ENCODE measurements at places on chromosomes 6 and 20.

DNA sequence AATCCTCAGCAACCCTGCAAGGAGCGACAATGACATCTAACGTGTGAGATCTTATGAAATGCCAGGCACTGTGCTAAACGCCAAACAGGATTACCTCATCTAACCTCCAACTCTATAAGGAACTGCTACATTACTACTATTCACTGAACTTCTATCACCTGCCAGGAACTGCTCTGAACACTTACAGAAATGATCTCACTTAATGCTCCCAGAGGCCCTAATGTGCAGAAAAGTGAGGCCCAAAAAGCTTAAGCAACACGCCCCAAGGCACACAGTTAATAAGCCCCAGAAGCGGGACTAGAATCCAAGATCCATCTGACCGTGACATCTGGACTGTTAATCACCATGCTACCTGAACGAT is 28.5 kb downstream of the TRAM2 start:
- no peaks in the 10 kb centered on the region for H3K36me3 ChIP-seq
- H3K27ac ChIP-seq, result no peak overlapping the region
- H3K4me1 ChIP-seq, result peaks cover 20% of the 10 kb centered on the region

DNA sequence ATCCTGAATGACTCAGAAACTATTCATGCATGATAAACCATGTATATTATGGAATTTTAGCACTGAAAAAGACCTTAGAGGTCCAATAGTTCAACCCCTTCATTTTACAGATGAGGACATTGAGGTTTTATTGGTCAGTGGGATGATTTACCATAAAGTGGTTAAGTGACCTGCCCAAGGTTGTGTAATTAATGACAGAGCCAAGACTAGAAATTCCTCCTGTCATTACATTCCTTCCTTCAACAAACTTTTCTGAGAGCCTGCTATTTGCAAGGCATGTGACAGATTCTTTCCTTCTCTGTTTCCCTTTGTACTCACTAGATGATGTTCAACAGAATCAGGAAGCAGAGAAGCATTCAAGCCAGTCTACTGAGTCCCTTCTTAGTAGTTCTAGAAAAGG is 170.7 kb upstream of the KCNK16 start:
- H3K4me1 ChIP-seq, result no peaks in the 10 kb centered on the region
- DNase-seq, result no peak
- no peak overlapping the region for H3K4me3 ChIP-seq
- no peaks in the 10 kb centered on the region for H3K36me3 ChIP-seq
- peaks cover 20% of the 10 kb centered on the region for H3K27me3 ChIP-seq

- no peaks in the 10 kb centered on the region for H3K36me3 ChIP-seq
- DNase-seq, result no peak
- peaks cover 39% of the 10 kb centered on the region for H3K27me3 ChIP-seq
Measured at GRCh38 chr6:73349311-73349710, 4.8 kb downstream of the DPPA5 start.

GRCh38 chr20:56653211-56653610 is 24.1 kb downstream of the TFAP2C start:
- no peaks in the 10 kb centered on the region for H3K4me1 ChIP-seq
- no peaks in the 10 kb centered on the region for H3K27me3 ChIP-seq
- H3K27ac ChIP-seq, result no peak overlapping the region

DNA sequence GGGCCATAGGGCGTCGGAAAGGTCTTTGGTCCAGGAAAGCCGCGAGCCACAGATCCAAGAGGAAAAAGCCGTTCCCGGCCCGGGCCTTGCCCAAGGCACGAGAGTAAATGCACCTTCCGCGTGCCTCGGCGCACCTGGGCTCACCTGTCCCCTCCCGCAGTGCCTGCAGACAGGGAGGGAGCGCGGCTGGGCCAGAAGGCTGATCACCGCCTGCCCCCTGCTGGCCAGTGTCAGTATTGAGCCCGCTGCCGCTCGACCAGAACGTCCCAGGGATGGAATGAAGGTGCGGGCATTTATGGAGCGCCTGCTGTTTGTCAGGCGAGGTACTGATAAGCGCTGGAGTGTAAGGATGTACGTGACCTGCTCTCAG is 679 bp upstream of the LPIN3 start:
- H3K4me1 ChIP-seq, result peaks cover 10% of the 10 kb centered on the region
- H3K27me3 ChIP-seq, result peaks cover 8% of the 10 kb centered on the region
- peak overlapping the region; percentile 77 for H3K4me3 ChIP-seq
- H3K27ac ChIP-seq, result no peak overlapping the region
- DNase-seq, result peak; percentile 77

GRCh38 chr6:18121580-18122127 is 823 bp downstream of the NHLRC1 start:
- no peak for DNase-seq
- peak overlapping the region; percentile 24 for H3K4me3 ChIP-seq
- H3K27ac ChIP-seq, result no peak overlapping the region
- peaks cover 13% of the 10 kb centered on the region for H3K4me1 ChIP-seq
- peaks cover 60% of the 10 kb centered on the region for H3K27me3 ChIP-seq

GRCh38 chr20:62989201-62989601 is 17.6 kb downstream of the BHLHE23 start:
- peak overlapping the region; percentile 27 for H3K4me3 ChIP-seq
- no peaks in the 10 kb centered on the region for H3K36me3 ChIP-seq
- DNase-seq, result no peak
- no peaks in the 10 kb centered on the region for H3K4me1 ChIP-seq
- peaks cover 7% of the 10 kb centered on the region for H3K27me3 ChIP-seq

GRCh38 chr6:37480118-37480736 is 19.5 kb downstream of the CCDC167 start:
- H3K36me3 ChIP-seq, result peaks cover 60% of the 10 kb centered on the region
- no peak for DNase-seq
- no peak overlapping the region for H3K27ac ChIP-seq
- H3K4me3 ChIP-seq, result no peak overlapping the region

GRCh38 chr6:78589436-78589835 is 277.9 kb upstream of the IRAK1BP1 start:
- H3K4me1 ChIP-seq, result no peaks in the 10 kb centered on the region
- H3K36me3 ChIP-seq, result no peaks in the 10 kb centered on the region
- H3K27ac ChIP-seq, result no peak overlapping the region
- no peak overlapping the region for H3K4me3 ChIP-seq
- no peaks in the 10 kb centered on the region for H3K27me3 ChIP-seq

GRCh38 chr6:40504274-40504673 is 82.9 kb downstream of the LRFN2 start:
- no peaks in the 10 kb centered on the region for H3K36me3 ChIP-seq
- H3K4me1 ChIP-seq, result peaks cover 5% of the 10 kb centered on the region
- no peak overlapping the region for H3K4me3 ChIP-seq

GRCh38 chr6:44388135-44388487 is 605 bp downstream of the CDC5L start:
- H3K4me1 ChIP-seq, result peaks cover 33% of the 10 kb centered on the region
- no peak for DNase-seq
- H3K27me3 ChIP-seq, result peaks cover 17% of the 10 kb centered on the region
- H3K36me3 ChIP-seq, result peaks cover 45% of the 10 kb centered on the region

GRCh38 chr6:2939315-2940009 is 31.9 kb downstream of the SERPINB6 start:
- no peak overlapping the region for H3K4me3 ChIP-seq
- H3K4me1 ChIP-seq, result peaks cover 49% of the 10 kb centered on the region
- H3K27ac ChIP-seq, result peak overlapping the region; percentile 92
- H3K27me3 ChIP-seq, result no peaks in the 10 kb centered on the region
- DNase-seq, result no peak
- H3K36me3 ChIP-seq, result peaks cover 50% of the 10 kb centered on the region

GRCh38 chr20:58179432-58180099 is 48.9 kb downstream of the ANKRD60 start:
- H3K27me3 ChIP-seq, result peaks cover 8% of the 10 kb centered on the region
- no peaks in the 10 kb centered on the region for H3K4me1 ChIP-seq
- H3K27ac ChIP-seq, result no peak overlapping the region
- H3K4me3 ChIP-seq, result peak overlapping the region; percentile 45
- no peaks in the 10 kb centered on the region for H3K36me3 ChIP-seq
- DNase-seq, result peak; percentile 60

DNA sequence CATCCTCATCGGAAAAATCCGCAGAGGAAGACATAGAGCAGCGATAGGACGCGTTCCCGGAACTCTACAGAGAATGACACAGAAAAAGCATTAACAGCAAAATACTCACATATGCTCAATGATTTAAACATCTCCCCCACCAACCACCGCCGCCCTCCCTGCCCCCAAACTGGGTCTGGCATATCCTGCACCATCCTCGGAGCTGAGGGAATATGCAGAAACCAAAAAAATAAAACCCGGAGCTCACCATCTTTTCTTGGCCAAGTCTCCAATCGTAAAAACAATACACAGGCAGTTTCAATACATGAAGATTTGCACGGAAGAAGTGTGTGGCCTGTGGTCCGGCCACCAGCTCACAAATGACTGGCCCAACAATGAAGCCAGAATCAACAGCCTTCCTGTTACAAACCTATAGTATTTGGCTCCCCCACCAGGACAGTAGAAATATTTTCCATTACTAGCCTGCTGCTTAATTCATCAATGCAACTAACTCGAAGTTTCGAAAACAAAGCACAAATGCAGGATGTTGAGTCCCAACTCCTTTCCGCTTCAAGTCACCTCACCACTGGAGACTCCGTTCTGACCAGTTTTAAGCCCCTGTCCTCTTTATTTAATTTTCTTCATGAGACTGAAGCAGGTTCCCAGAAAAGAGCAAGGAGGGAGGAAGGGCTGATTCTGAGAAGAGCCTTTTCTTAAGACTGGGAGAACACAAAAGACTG is 103.2 kb upstream of the BEND6 start:
- peak overlapping the region; percentile 84 for H3K4me3 ChIP-seq
- peaks cover 29% of the 10 kb centered on the region for H3K27me3 ChIP-seq
- DNase-seq, result peak; percentile 22
- H3K4me1 ChIP-seq, result peaks cover 26% of the 10 kb centered on the region
- no peaks in the 10 kb centered on the region for H3K36me3 ChIP-seq

- H3K27me3 ChIP-seq, result peaks cover 55% of the 10 kb centered on the region
- H3K4me1 ChIP-seq, result peaks cover 26% of the 10 kb centered on the region
- no peak overlapping the region for H3K27ac ChIP-seq
- no peaks in the 10 kb centered on the region for H3K36me3 ChIP-seq
Measured at GRCh38 chr6:154356113-154356512, 490 bp downstream of the IPCEF1 start.

GRCh38 chr20:57869951-57870315 is 160.1 kb upstream of the PMEPA1 start:
- H3K4me3 ChIP-seq, result no peak overlapping the region
- no peak overlapping the region for H3K27ac ChIP-seq
- no peak for DNase-seq

DNA sequence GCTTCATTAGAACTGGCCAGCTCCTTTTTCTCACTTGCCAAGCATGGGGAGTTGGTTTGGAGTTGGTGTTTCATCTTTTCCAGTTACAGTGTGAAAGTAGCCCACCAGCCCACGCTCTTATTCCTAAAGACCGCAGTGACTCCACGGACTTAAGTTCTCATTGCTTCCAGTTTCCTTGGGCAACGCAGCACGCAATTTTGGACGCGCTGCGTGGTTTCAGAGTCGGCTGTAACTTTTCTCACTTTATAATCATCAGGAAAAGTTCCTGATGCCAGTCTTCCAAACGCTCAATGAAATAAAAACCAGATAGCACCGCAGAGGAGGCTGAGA is 381 bp upstream of the PEX7 start:
- peaks cover 11% of the 10 kb centered on the region for H3K4me1 ChIP-seq
- no peak for DNase-seq
- H3K27ac ChIP-seq, result peak overlapping the region; percentile 85
- peaks cover 15% of the 10 kb centered on the region for H3K27me3 ChIP-seq

- peaks cover 12% of the 10 kb centered on the region for H3K27me3 ChIP-seq
- DNase-seq, result no peak
- no peak overlapping the region for H3K4me3 ChIP-seq
- H3K36me3 ChIP-seq, result no peaks in the 10 kb centered on the region
- peaks cover 7% of the 10 kb centered on the region for H3K4me1 ChIP-seq
Measured at GRCh38 chr6:79778816-79779215, 147.7 kb downstream of the SH3BGRL2 start.

DNA sequence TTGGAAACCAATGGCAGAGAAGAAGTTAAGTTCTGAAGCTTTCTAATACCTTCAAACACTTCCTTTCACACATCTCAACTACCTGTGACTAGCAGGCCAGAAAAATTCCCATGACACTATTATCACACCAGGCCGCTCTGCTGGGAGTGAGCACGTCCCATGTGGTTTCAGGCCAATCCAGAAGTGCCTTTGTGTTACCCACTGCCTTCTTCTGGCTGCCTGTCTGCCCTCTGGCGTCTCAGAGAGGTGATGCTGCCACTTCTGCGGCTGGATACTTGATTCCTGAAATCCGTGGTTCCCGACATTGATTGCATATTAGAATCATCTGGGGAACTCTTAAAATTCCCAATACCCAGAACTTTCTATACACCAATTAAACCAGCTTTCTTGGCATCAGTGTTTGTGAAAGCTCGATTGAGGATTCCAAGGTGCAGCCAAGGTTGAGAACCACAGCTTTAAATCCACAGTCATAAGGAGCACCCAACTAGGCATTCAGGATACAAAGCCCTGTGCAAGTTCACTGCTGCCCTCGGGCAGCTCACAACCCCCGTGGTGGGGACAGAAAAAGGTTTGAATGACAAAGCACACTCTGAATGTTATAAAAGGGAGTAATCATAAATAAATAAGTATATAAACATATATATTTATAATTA is 65.6 kb downstream of the STMND1 start:
- H3K36me3 ChIP-seq, result no peaks in the 10 kb centered on the region
- no peaks in the 10 kb centered on the region for H3K4me1 ChIP-seq
- no peak overlapping the region for H3K27ac ChIP-seq
- H3K4me3 ChIP-seq, result no peak overlapping the region
- DNase-seq, result no peak
- H3K27me3 ChIP-seq, result no peaks in the 10 kb centered on the region

DNA sequence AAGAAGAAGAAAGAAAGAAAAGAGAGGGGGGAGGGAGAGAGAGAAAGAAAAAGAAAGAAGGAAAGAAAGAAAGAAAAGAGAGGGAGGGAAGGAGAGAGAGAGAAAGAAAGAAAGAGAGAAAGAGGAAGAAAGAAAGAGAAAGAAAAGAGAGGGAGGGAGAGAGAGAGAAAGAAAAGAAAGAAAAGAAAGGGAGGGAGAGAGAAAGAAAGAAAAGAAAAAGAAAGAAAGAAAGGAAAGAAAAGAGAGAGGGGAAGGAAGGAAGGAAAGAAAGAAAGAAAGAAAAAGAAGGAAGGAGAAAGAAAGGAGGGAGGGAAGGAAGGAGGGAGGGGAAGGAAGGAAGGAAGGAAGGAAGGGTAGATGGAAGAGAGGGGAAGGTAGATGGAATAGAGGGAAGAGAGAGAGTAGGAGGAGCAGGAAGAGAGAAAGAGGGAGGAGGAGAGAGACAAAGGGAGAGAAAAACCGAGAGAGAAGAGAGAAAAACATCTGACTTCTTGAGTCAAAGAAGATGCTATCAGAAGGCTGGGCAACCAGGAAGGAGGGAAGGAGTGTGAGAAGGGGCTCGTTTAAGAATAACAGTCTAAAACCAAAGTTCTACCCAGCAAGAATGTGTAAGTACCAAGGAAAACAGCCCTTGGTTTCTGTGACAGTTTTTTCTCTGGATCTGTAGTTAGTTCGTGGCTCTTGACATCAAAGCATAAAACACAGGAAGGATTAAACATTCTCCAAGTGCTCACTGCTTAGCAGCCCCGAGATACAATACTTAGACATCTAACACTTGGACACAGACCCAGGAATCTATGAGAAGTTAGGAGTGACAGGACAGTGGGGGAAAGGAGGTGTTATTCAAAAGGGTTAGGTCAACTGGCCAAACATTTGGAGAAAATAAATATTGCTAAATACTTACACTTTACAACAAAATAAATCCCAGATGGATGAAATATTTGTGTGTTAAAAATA is 131.9 kb upstream of the STMND1 start:
- H3K27ac ChIP-seq, result no peak overlapping the region
- H3K4me3 ChIP-seq, result no peak overlapping the region
- peaks cover 12% of the 10 kb centered on the region for H3K4me1 ChIP-seq
- H3K27me3 ChIP-seq, result peaks cover 31% of the 10 kb centered on the region

Data from activated T-helper 2 cell treated with anti-CD3 and anti-CD28 coated beads, Interferon-gamma antibody, Interleukin-2, Interleukin-4, amounts not matched to agents 10 μg/mL and 5 μg/mL and 100 μg/mL, durations not matched to agents 14 hours and 24 hours and 36 hours (primary cell).